ENCODE measurements at places on chromosomes 6 and 20. TPM values are rescaled to one million over a fixed set of nuclear protein-coding genes. Genes with fewer than 3 reads are reported as not detected.

DNMT3B gene
- 0.80 TPM for total RNA-seq

STMND1 gene
- total RNA-seq, result not detected

GRCh38 chr20:15185322-15185721 lies 847.9 kb upstream of the FLRT3 start:
- DNase-seq, result no peak
- H3K27ac ChIP-seq, result no peak overlapping the region
- H3K4me3 ChIP-seq, result no peak overlapping the region

DNA sequence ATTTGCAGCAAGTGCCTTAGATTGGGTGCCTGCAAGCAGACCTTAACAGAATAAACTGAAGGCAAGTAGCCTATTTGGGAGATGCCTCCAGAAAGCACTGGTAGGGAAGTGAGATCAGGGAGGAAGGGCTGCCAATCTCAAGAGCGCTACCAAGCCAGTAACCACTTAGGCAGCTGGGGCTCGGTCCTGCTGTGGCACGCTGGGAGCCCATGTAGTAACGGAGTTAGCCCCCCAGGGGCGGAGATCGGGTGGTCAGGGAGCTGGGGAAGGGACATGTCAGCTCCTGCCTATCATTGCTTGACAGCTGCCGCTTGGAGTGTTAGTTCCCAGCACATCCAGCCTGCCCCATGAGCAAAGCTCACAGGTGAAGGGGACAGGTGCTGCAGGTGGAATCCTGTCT lies 127.0 kb downstream of the CEBPB start:
- no peak overlapping the region for H3K27ac ChIP-seq
- H3K27me3 ChIP-seq, result peaks cover 43% of the 10 kb centered on the region
- DNase-seq, result no peak
- no peaks in the 10 kb centered on the region for H3K4me1 ChIP-seq
- H3K4me3 ChIP-seq, result no peak overlapping the region

FUT9 gene
- not detected for total RNA-seq

DNA sequence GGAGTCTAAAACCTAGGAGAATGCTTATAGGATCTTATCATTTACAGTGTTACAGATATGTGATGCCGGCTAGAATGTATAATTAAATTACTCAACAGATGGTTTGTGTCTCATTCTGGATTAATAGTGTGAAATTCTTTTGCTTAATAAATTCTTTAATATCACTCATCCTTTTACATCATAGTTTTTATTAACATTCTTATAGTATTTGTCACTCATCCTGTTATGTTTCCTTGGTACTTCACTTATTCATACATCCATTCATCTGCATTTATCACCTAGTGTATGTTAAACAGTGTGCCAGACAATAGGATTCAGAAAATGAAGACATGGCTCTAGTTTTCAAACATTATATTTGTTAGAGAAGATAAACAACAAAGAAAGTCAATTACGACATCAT lies 468.7 kb downstream of the FRK start:
- no peak for DNase-seq
- no peaks in the 10 kb centered on the region for H3K27me3 ChIP-seq
- H3K27ac ChIP-seq, result no peak overlapping the region
- H3K4me3 ChIP-seq, result no peak overlapping the region

- no peak overlapping the region for H3K27ac ChIP-seq
- H3K4me3 ChIP-seq, result no peak overlapping the region
- DNase-seq, result no peak
- H3K4me1 ChIP-seq, result no peaks in the 10 kb centered on the region
- H3K27me3 ChIP-seq, result peaks cover 31% of the 10 kb centered on the region
These were observed 189.5 kb downstream of the BMP7 start for GRCh38 chr20:57076951-57077350.

DNA sequence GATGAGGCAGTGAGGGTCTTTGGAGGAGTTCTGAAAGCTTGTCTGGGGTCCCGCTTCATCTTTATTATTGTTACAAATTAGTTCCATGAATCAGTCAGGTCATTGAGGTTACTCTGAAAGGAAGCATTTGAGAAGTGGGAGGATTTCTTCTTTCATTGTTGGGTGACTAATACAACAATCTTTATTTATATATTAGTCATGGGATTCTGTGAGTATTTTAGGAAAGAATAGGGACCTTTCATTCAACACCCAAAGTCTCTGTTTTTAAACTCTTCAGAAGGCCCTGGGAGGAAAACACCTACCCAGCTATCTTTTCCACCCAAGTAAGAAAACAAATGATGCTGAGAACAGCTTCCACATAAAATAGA lies 98.3 kb downstream of the SOD2 start:
- no peaks in the 10 kb centered on the region for H3K36me3 ChIP-seq
- H3K27ac ChIP-seq, result no peak overlapping the region
- no peaks in the 10 kb centered on the region for H3K4me1 ChIP-seq
- no peak overlapping the region for H3K4me3 ChIP-seq
- DNase-seq, result no peak

Measured in T-cell (primary cell).